ENCODE measurements at places on chromosomes 11 and 22.

GRCh38 chr11:114343493-114343892 lies 47.3 kb downstream of the NNMT start:
- DNase-seq = no peak
- no peaks in the 10 kb centered on the region for H3K27me3 ChIP-seq
- H3K36me3 ChIP-seq = no peaks in the 10 kb centered on the region
- H3K4me1 ChIP-seq = peaks cover 6% of the 10 kb centered on the region
- H3K27ac ChIP-seq = no peak overlapping the region
- H3K4me3 ChIP-seq = no peak overlapping the region

DNA sequence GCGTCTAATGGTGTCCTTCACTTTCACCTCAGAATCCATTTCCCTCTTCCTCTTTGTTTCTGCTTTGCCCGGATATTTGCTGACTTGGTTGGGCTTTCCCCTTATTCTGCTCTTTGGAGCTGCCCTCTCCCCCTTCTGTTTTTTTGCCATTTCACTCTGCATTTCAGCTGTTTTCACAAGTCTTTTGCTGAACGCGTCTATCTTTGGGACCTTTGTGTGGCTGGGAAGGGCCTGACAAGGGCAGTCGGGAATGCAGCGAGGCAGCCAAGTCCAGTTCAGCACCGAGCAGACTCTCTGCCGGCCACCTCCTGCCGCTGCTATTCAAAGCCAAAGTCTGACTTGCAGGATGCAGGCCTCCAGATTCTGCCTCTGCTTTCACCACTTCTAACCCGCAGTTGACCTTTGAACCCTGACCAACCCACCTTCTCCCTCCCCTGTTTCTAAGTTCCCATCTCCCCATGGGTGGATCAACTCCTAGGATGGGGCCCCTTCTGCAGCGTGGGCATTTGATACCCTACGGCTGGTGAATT lies 38.2 kb downstream of the FEZ1 start:
- H3K27me3 ChIP-seq = no peaks in the 10 kb centered on the region
- H3K4me3 ChIP-seq = no peak overlapping the region
- H3K36me3 ChIP-seq = no peaks in the 10 kb centered on the region
- H3K4me1 ChIP-seq = no peaks in the 10 kb centered on the region

DNA sequence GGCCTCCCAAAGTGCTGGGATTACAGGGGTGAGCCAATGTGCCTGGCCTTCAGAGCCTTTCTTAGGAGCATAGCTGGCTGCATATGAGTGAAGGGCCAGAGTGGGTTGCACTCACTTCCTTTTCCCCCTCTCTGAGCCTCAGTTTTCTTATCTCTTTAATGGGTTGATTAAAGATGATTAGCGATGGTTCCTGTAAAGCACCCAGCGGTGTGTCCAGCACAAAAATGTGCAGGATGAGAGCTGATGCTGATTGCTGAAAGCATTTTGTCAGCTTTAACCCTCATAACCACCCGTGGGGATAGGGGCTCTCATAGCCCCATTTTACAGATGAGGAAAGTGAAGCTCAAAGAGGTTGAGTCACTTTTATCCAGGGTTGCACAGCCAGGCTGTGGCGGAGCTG lies 5.5 kb downstream of the CACNA1I start:
- H3K27me3 ChIP-seq = peaks cover 34% of the 10 kb centered on the region
- no peak overlapping the region for H3K4me3 ChIP-seq
- DNase-seq = no peak
- no peaks in the 10 kb centered on the region for H3K36me3 ChIP-seq
- no peak overlapping the region for H3K27ac ChIP-seq
- no peaks in the 10 kb centered on the region for H3K4me1 ChIP-seq

DNA sequence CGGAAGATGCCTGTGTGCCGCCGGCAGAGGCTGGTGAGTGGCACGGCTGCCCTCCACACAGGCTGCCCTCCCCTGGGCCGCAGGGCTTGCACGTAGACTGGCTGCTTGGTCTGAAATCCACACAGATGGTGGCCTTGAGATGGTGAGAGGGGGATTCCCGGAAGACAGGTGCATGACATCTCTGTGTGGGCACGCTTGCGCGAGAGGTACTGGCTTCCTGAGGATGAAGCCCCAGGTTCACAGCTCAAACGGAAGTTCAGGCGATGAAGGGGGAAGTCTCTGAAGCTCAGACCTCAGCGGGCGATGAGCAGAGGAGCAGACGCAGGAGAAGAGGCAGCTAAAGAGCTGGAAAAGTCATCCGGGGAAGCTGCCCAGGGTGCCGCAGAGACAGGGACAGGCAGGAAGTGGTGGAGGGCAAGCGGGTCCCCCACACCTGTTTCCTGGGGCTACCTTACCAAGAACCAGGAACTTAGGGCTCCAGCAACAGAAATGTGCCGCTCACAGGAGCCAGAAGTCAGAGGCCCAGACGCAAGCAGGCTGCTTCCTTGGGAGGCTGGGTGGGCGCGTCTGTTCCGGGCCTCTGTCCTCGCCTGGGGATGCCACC lies 7.2 kb downstream of the CRELD2 start:
- H3K4me3 ChIP-seq = no peak overlapping the region
- H3K36me3 ChIP-seq = peaks cover 13% of the 10 kb centered on the region
- H3K27ac ChIP-seq = no peak overlapping the region
- no peaks in the 10 kb centered on the region for H3K27me3 ChIP-seq
- peaks cover 45% of the 10 kb centered on the region for H3K4me1 ChIP-seq

GRCh38 chr11:96035740-96036078 lies 111.8 kb upstream of the MTMR2 start:
- no peaks in the 10 kb centered on the region for H3K4me1 ChIP-seq
- no peaks in the 10 kb centered on the region for H3K36me3 ChIP-seq
- no peaks in the 10 kb centered on the region for H3K27me3 ChIP-seq
- DNase-seq = no peak
- no peak overlapping the region for H3K4me3 ChIP-seq
- no peak overlapping the region for H3K27ac ChIP-seq

GRCh38 chr11:64736654-64737053 lies 7.3 kb downstream of the RASGRP2 start:
- no peaks in the 10 kb centered on the region for H3K4me1 ChIP-seq
- H3K36me3 ChIP-seq = peaks cover 61% of the 10 kb centered on the region
- no peak overlapping the region for H3K4me3 ChIP-seq

DNA sequence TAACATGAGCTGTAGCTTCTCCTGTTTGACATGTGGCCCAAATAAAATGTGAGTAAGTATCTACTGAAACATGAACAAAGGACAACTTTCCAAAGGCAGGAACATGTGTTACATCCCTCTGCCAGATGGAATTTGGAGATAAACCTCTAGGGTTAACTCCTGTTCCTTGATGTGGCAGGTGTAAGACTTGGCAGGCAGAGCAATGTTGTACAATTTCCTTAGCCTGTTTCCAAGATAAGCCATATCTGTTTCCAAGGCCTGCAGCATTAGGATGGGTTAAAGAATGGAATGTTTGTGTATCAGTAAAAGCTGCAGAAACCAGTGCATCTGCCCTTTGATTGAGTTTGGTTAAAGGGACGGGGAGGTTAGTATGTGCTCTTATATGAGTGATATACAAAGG lies 8.8 kb upstream of the DNAJB13 start:
- H3K36me3 ChIP-seq = no peaks in the 10 kb centered on the region
- H3K4me3 ChIP-seq = no peak overlapping the region
- no peak for DNase-seq
- H3K4me1 ChIP-seq = no peaks in the 10 kb centered on the region
- H3K27me3 ChIP-seq = no peaks in the 10 kb centered on the region

- no peaks in the 10 kb centered on the region for H3K4me1 ChIP-seq
- DNase-seq = no peak
- H3K27ac ChIP-seq = no peak overlapping the region
- H3K27me3 ChIP-seq = no peaks in the 10 kb centered on the region
- H3K4me3 ChIP-seq = no peak overlapping the region
These were observed 5.0 kb upstream of the KCNJ11 start for GRCh38 chr11:17393472-17393871.

- peaks cover 10% of the 10 kb centered on the region for H3K36me3 ChIP-seq
- H3K27ac ChIP-seq = no peak overlapping the region
- H3K4me3 ChIP-seq = no peak overlapping the region
- H3K27me3 ChIP-seq = no peaks in the 10 kb centered on the region
These were observed 12.8 kb downstream of the AQP11 start for GRCh38 chr11:77602381-77603088.

DNA sequence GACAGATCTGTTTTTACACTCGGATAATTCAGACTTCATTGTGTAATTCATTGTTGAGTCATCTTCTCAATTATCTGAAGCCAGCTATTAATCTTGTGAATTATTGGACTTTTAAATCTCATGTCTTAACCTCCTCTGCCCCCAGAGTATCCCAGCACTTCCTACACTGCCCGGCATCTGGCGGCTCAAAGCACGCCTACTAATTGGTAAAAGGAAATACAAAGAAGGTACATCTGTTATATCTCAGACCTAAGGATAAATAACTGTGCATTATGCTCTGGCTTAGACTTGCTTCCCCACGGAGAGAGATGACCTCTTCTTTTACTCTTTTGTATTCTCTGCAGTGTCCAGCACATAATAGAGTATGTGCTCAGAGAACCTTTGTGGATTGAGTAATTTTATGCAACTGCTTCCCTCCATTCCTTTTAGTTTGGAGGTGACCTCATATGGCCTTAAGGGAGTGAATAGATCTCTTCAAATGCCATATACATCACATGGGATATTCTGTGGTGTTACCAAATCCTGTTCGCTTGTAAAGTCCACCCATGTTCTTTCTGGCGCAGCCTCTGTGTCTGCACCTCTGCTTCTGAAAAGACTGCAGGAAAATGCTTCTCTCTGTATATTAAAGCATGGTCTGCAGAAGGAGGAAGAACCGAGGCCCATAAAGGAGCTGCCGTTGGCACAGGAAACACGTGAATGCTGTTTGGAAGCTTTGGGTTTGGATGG lies 125.6 kb upstream of the SORL1-AS1 start:
- no peak overlapping the region for H3K4me3 ChIP-seq
- peak overlapping the region; percentile 17 for H3K27ac ChIP-seq
- peaks cover 86% of the 10 kb centered on the region for H3K4me1 ChIP-seq
- peaks cover 14% of the 10 kb centered on the region for H3K36me3 ChIP-seq

DNA sequence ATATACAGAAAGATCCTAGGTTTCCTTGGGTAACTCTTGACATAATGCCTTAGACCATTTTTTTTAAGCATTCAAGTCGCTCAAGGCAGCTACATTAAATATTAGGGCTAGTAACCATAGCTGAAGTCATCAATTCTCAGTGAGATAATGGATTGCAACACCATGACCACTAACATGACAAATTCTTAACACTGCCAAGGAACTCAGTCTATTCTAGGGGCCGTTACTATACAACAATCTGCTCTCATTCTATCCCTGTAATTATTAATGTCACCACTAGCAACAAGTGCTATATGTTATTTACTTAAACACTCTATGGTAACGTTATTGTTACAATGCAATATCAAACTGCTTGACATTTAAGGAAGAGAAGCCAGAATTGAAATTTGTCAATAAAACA lies 3.2 kb upstream of the STK33 start:
- H3K4me3 ChIP-seq = no peak overlapping the region
- H3K4me1 ChIP-seq = peaks cover 11% of the 10 kb centered on the region
- no peaks in the 10 kb centered on the region for H3K27me3 ChIP-seq
- no peaks in the 10 kb centered on the region for H3K36me3 ChIP-seq
- H3K27ac ChIP-seq = no peak overlapping the region

- H3K36me3 ChIP-seq = no peaks in the 10 kb centered on the region
- no peaks in the 10 kb centered on the region for H3K27me3 ChIP-seq
- no peak overlapping the region for H3K27ac ChIP-seq
- H3K4me1 ChIP-seq = no peaks in the 10 kb centered on the region
These were observed 68.2 kb downstream of the CASP12 start for GRCh38 chr11:104830080-104830479.

DNA sequence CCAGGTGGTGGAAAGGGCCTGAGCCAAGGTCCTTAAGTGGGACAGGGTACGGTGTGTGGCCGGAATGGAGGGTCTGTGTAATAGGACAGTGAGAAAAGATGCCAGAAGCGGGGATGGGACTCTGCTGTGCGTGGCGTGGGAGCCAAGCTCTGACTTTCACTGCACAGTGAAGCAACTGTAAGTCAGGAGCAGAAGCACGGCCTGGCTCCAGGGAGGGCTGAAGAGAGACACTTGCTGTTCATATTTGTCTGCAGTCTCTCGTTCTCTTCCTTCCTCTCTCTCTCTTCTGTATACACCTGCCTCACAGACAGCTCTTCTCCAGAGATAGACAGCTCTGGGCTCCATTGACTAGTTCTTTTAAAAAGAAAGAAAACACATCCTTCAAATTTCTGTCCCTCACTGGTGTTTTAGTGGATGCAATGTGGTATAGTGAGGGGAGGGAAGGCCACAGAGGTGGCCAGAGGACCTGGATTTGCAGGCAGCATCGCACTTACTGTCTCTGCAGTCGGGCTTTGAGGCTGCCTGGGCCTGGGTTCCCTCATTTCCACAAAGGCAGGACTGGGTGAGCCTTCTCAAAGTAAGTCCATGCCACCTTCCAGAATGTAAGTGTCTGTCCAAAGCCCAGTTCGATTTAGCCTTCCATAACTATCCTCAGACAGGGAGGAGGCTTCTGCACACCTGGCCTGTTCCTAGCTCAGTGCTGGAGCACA lies 2.1 kb downstream of the IL17RA start:
- peaks cover 70% of the 10 kb centered on the region for H3K4me1 ChIP-seq
- no peak overlapping the region for H3K27ac ChIP-seq
- H3K4me3 ChIP-seq = peak overlapping the region; percentile 59
- no peak for DNase-seq
- no peaks in the 10 kb centered on the region for H3K36me3 ChIP-seq
- H3K27me3 ChIP-seq = no peaks in the 10 kb centered on the region

DNA sequence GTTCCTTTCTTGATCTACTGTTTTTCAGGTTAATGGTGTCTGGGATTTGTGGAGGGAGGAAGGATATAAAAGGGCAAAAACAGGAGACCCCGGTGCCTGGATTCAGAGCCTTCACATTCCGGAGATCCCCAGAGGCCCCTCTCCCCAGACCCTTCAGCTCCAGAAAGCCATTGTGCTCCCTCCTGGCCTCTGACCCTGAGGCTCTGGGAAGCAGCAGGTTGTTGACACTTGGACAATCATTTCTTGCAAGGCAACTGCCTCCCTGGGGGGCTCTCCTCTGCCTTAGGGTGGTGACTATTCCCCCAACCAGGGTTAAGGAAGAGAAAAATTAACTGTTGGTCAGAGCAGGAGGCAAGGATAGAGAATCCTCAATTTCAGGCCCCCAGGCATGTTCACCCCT lies 86.9 kb upstream of the NNMT start:
- H3K36me3 ChIP-seq = no peaks in the 10 kb centered on the region
- H3K4me1 ChIP-seq = peaks cover 6% of the 10 kb centered on the region
- no peak for DNase-seq
- H3K4me3 ChIP-seq = no peak overlapping the region

GRCh38 chr11:85886089-85887056 lies 31.2 kb downstream of the CCDC83 start:
- H3K27me3 ChIP-seq = no peaks in the 10 kb centered on the region
- DNase-seq = no peak
- H3K4me1 ChIP-seq = no peaks in the 10 kb centered on the region
- no peak overlapping the region for H3K4me3 ChIP-seq

- H3K4me1 ChIP-seq = no peaks in the 10 kb centered on the region
- no peak for DNase-seq
- H3K27me3 ChIP-seq = no peaks in the 10 kb centered on the region
These were observed 2.0 kb upstream of the SAA1 start for GRCh38 chr11:18264035-18264434.

- H3K4me3 ChIP-seq = no peak overlapping the region
- H3K36me3 ChIP-seq = no peaks in the 10 kb centered on the region
- no peak overlapping the region for H3K27ac ChIP-seq
These were observed 99.8 kb upstream of the OR9G4 start for GRCh38 chr11:56848141-56848809.
